ENCODE measurements at places on chromosomes 6 and 20.

DNA sequence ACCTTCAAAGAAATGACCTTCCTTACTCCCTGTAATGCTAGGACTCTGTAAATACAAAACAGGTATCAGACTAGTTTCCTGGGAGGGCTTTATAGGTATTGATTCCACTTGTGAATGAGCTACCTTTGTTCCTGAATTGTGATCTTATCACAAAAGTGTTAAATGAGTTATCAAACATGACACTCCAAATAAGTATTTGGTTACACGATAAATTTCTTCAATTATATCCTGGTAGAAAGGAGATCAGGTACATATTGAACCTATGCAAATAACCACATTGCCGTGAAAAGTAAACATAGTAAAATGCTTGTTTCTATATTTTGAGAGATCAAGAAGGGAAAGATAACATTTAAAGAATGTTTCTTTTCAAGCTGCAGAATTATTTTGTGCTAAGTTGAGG, 285.3 kb downstream of the HIVEP2 start:
- no peak for DNase-seq

GRCh38 chr6:114058435-114058834, 87.5 kb upstream of the HDAC2 start:
- no peak for DNase-seq

DNA sequence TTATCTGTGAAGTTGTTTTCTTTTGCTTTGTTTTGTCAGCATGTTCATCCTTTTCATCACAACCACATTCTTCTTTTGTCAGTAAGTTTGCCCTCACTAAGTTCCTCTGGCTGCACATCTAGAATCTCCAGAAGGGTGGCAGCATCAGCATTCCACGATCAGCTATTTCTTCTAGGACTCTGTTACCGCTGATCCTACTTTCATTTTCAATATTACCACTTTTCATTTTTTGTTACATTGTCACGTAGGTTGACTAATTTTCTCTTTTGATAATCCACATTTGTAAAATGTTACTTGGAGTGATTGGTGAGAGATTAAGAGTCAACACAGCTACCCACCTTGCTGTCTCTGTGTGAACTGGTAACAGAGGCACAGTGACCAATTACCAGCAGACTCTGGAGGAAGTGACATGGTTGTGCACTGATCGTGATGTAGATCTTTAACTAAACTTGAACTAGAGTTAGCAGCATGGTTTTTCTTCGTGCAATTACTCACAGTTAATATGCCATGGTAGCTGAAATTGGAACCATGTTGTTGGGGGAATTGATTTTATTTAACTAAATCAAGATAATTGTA, 307.9 kb upstream of the SLC35B3 start:
- DNase-seq: peak; percentile 53

GRCh38 chr6:143746202-143747119, 68.7 kb downstream of the PHACTR2 start:
- DNase-seq: no peak

- DNase-seq: no peak
Measured at GRCh38 chr6:38160831-38161230, 341.3 kb downstream of the ZFAND3 start.

DNA sequence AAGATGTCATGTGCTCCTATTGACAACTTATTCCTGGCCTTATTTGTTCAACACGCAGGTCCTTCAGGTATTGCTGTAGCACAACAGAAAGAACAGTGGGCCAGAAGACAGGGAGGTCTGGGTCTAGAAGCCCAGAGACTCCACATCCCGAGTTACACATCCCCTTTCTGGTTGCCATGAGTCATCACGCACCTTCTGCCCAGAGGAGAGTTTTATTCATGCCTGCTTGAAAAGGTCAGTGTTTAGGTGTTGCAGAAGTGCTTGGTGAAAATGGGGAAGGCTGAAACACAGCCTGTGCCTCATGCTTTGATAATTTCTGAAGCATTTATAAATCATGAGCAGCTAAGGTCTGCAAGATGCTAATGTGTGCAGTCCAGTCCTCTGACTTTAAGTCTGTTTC, 256.4 kb downstream of the GMPR start:
- peak; percentile 22 for DNase-seq

- no peak for DNase-seq
Measured at GRCh38 chr6:54929245-54929909, 82.8 kb downstream of the FAM83B start.

GRCh38 chr6:116579143-116579542, 7.8 kb downstream of the RWDD1 start:
- DNase-seq: no peak

Measured in hematopoietic multipotent progenitor cell (in vitro differentiated cells).